Vagina (tissue), 2 donors: ENCODE measurements at places on chromosomes 3 and 15.

GRCh38 chr15:31147456-31147855 is 45.9 kb upstream of the TRPM1 start:
- no peak for DNase-seq

GRCh38 chr3:169241630-169241990 is 421.9 kb downstream of the MECOM start:
- DNase-seq = no peak

GRCh38 chr15:66994927-66995656 is 70.3 kb upstream of the SMAD3 start:
- no peak for DNase-seq

GRCh38 chr15:55221090-55222011 is 24.6 kb upstream of the RSL24D1 start:
- no peak for DNase-seq

- DNase-seq = no peak
Observed at GRCh38 chr3:65955792-65956477, 82.8 kb downstream of the MAGI1 start.

- no peak for DNase-seq
Observed at GRCh38 chr15:96390986-96391385, 60.5 kb downstream of the NR2F2 start.

DNA sequence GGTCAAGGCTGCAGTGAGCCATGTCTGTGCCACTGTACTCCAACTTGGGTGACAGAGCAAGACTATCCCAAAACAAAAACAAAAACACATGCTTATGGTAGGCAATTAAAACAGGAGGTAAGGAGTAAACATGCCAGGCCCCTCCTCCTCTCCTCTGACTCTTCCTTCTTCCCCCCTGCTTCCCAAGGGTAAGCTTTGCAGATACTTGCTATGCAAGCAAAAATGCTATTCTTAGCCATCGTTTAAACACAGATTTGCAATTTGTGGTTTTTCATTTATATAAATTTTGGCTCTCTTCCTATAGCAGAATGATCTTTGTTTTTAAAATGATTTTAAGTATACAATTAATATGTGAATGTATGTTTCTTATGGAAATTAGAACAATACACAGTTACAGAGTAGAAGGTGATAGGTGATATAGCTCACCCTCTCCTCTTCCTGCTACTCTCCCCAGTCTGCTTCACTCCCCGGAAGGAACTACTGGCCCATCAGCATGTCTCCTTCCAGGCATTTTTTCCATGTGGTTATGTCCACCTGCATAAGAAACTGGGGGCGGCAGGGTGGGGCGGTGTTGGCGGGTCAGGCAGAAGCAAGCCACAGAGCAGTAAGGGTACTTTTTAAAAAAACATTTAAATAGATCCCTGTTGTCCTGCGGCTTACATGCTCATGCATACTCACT is 42.1 kb downstream of the IGF1R start:
- no peak for DNase-seq

DNA sequence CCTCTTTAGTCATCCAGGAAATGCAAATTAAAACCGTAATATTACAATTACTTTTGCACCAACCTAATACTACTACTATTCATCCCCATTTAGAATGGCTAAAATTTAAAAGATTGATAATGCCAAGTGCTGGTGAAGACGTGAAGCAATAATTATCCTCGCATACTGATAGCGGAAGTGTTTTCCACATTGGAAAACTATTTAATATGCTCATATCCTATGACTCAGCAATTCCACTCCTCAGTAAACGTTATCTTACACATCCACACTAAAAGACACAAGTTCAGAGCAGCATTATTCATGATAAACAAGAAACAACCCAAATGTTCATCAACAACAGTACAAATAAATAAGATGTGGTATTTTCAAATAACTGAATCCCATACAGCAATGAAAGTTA is 70.6 kb downstream of the VPS13C start:
- no peak for DNase-seq

DNA sequence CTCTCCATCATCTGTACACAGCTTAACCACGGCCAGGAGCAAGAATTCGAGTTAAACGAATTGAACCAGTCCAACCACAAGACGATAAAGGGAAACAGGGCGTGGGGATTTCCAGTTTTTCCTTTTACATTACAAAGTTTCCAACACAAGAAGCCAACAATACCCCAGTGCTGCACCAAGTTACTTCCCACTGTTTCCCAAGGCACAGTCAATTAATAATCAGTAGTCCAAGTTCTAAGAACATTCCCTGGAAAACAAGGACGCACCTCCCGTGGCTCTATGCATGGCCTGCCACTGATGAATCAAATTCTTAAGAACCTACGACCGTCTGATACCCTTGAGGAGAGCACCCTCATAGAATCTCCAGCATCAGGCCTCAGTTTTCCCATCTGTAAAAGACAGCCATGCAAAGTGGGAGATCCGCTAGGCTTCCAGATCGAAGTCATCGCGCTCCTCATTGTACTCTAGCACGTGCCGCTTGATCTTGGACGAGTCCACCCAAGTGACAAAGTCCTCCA is 774 bp downstream of the IMP3 start:
- peak; percentile 90 for DNase-seq

DNA sequence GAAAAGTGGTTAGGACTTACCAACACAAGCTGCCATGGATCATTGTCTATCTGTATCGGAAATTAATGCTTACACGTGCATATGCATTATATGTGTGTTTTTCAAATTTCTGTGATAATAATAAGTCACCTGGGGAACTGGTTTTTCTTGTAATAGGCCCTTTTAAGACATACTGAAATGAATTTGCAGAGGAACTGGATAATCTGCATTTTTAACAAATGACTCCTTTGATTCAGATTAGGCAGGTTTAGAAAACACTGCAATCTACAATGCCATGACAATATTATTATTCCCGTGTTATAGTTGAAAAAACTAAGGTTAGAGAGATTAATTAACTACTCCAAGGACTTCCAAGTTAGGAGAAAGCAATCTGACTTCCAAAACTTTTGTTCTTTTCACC is 23.4 kb downstream of the STRIT1 start:
- DNase-seq = no peak

DNA sequence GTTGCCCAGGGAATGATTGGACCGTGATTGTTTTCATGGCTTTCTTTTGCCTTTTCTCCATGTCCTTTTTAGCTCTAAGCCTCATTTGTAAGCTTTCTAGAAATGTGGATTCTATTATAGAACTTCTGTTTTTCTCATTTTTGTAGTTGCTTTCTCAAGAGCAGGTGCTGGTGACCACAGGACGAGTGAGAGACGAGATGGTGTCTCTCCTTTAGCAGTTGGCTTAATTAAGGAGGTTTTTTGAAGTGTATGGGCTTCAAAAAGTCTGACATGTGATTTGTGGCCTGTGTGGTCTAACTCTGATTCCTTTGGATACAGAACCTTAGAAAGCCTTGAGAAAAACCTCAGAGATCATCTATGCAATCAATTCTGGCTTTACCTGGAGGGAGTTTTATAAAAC is 292.8 kb downstream of the LPP start:
- no peak for DNase-seq

DNA sequence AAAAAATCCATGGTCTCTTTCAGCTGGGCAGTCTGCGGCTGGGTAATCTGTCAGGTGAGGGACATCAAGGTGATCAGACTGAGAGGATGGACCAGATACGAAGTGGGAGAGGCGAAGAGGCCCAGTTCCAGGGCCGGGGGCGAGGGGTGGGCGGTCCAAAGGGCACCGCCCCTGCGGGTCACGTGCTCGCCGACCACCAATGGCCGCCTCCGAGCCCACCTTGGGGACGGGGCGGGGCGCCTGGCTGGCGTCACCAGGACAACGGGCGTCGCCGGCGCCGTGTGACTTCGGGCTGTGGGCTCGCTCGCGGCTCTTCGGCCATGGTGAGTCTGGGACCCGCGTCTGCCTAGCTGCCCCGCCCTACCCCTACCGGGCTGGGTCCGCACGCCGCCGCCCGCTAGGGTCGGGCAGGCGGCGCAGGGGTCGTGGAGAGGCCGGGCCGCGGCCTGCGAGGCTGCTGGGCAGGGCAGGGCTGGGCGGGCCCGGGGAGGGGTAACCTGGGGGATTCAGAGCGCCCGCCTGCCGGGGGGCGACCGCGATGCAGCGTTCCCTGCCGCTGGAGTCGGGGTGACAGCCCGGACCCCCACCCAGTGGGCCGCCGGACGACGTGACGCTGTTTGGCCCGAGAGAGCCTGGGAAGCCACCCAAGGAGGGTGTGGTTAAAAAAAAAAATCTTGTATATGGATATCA is at the start of gene FBXL2:
FBXL2 (plus strand) TSS at position 250 of the 690 bp plus-strand sequence; CDS start at position 321, 71 bp downstream.
- DNase-seq = no peak

DNA sequence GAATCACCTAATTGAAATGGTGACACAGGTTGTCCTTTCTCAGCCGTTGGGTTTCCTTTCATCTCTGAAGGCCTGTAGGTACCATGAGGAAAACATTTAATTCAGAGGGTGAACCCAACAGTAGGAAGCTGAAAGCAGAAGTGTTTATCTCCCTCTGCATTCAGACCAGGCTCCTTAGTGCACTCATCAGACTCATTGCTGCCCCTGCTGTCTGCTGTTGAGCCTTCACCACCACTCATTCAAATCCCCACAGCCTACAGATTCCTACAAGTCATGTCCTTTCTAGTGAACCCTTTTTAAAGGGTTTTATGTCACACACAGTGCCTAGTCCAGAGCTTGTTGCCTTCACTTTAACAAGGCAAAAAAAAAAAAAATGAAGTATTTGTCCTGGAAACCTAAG is 13.4 kb downstream of the WDR48 start:
- DNase-seq = no peak

DNA sequence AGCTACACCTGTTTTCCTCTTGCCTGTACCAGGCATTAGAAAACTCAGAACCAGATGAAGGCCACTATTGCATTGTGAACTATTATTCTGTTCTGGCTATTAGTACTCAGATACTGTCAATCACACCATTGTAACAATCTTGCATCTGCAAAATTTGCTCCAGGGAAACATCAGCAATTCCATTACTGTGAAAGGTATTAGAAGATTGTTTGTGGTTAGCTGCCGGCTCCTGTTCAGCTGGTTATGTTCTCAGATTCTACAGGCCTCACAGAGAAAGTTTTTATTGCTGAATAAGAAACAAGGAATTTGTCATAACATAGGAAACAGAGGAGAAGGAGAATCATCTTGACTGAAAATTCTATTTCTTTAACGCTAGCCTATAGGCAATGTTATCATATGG is 179.9 kb downstream of the PLOD2 start:
- DNase-seq = no peak

DNA sequence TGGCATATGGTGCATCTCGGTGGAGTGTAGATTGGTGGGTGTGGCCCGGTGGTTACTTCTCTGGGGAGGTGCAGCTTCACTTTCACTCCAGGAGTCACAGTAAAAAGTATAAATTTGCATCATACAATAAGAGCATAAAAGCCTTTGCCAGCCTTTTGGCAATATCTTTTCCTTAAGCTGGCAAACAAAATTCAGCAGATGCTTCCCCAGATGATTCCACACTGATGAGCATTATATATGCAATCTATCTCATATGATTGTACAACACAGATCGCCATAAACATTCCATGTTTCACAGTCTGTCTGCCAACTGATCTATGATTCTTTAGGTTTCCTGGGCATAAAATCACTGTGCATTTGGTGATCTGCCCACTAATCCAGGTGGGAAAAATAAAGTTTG is 120.2 kb upstream of the ALCAM start:
- no peak for DNase-seq

- no peak for DNase-seq
Observed at GRCh38 chr3:53833053-53833645, 13.1 kb downstream of the CHDH start.

GRCh38 chr15:40452296-40453090 is 11.7 kb downstream of the BAHD1 start:
- no peak for DNase-seq

DNA sequence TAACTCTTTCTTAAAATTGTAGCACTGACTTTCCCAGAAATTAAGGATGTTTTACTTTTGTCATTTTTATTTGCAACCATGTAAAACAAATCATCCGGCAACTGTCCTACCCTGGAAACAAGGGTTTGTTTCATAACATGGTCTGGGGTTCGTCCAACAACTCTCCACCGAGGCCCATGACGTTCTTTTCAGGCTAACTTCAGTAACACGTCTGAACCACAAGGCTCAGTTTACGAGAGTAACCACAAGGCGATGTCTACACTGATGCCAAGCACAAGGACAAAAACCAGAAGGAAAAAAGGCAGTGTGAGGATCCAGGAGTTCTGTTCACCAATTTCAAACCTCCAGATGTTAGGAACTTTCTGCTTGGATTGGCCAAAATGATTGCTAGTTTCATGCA is 546.1 kb downstream of the NTRK3 start:
- DNase-seq = no peak

DNA sequence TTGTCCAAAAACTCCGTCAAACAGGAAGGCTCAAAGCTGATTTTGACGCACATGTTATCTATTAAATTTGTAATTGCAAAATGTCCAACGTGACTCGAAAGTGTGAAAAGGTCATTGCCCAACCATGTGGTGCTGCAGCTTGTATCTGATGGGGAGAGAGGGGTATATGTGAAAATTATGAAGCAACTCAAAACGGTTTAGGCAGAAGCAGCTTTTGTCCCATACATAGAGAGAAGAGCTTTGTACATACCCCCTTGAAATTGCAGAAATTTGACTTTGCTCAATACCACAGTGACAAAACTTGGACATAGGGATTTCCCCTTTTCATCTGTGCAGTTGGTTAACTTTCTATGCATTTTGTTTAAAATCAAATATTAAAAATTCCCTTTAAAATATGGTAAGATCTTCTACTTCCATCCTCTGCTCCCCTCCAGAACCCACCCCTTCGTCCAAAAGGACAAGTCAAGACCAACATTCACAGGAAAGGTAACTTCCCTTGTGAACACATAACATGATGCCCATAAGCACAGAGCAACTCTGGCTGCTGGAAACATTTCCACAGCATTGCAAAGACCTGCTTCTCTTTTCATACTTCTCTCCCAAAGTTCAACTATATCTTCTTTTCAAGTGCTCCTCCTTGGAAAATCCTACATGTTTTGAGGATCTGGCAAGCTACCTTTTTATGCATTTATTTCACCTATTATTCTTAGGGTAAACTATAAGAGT is 253.7 kb upstream of the THBS1 start:
- no peak for DNase-seq

DNA sequence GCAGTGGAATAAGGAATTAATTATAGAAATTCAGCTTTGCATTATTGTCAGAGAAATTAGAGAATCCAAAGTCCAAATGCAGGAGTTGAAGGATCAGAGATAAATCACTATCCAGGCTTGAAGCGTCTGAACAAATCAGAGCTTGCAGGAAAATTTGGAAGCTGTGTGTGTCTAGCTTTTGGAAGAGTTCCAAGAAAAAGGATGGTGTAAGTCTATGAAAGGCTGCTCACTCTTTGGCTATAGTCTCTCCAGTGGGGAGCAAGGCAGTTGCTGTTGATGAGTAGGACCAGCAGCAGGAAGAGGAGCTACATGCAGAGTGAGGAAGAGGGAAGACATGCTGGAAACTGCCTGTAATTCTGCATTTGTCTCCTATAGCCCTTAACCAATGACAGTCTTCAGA is 464.3 kb upstream of the GRM7 start:
- no peak for DNase-seq

DNA sequence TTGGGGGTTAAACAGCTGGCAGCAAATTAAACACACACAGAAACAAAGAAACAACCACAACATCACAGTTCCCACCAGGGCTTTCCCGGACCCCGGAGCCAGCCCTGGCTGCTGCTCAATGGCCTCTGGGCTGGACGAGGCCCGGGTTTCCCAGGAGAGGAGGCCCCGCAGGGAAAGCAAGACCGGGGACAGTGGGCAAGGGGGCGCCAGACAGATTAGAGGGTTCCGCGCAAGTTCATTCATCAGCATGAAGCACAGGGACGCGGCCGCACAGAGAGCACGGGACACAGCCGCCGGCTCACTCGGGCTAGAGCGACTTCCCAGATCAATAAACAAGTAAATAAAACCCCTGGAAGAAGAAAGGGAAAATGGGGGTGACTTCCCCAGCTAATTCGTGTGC is 66.4 kb upstream of the RPL32 start:
- DNase-seq = no peak

GRCh38 chr3:43549626-43550290 is 72.1 kb downstream of the ANO10 start:
- no peak for DNase-seq
